NCI-H2227 treated with DMSO at 0.1 percent for 48 hours (cell line): ENCODE measurements at places on chromosomes 1 and 21.

DNA sequence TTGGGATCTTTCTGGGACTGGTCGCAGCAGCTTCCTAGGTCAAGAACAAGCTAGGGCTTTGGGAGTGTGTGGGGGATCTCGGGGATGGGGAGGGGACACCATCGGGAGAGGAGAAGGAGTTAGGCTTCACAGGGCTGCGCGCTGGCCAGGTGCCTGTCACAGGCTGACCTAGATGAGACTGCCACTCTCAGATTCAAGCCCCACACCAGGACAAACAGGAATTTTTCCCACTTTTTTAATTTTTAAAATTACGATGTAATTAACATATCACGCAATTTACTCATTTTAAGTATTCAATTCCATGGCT is 180.6 kb downstream of the CAMTA1 start:
- DNase-seq, result no peak

- no peak for DNase-seq
These were observed 367.2 kb upstream of the SGIP1 start for GRCh38 chr1:66166753-66167152.

DNA sequence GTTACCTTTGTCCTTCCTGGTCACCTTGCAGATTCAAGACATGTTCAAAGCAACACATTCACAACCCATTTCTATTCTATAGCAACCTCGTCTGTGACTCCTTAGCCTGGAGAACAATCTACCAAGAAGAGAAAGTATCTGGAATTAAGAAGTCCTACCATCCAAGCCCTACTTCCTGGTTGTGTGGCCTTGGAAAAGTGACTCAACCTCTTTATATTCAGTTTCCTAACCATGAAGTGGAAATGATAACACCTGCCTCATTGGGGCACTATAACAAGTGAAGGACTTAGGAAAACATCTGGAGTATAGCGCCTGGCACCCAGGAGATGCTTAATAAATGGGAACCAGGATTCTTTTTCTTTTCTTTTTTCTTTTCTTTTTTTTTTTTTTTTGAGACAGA is 36.5 kb upstream of the SRRM1 start:
- DNase-seq, result no peak

GRCh38 chr1:227185291-227185690 is 133.0 kb downstream of the CDC42BPA start:
- DNase-seq, result no peak

- DNase-seq, result peak; percentile 80
These were observed 404 bp downstream of the LRRC8C start for GRCh38 chr1:89633248-89633799.

GRCh38 chr1:38284953-38285352 is 238.4 kb upstream of the POU3F1 start:
- no peak for DNase-seq

DNA sequence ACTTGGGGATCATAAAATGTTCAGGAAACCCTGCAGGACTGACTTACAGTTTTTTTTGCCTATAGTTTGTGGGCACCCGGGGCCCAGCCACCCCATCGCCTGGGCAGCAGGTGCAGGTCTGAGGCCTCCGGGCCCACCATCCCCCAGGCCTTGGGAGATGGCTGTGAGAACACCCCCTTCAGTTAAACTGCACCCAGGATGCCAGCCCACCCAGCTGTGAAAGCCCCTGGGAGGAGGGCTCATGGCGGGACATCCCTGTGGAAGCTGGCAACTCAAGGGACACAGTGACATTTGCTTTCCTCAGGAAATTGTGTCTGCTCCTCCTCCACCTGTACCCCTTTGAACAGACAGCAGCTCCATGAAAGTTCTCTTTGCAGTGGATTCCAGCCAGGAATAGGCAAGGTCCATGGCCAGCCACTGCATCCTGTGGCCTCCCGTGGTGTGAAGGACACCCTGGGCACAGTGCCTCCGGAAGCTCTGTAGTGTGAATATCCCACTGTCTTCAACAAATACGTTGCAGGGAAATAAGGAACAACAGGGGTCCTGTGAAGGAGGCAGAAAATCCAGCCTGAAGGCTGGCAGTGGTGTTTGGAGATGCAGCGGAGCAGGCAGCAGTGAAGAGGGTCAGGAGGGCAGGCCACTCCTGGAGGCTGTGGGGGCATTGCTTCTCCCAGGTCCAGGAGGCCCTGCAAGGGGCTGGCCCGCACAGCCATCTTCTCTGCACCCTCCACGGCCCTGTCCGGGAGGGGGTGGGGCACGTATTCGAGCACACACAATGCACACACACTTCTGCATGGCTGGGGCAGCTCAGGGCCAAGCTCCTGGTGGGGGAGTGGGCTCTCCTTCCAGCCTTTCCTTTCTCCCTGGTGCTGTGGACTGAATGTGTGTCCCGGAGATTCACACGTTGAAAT is 2.1 kb upstream of the OBSCN start:
- peak; percentile 20 for DNase-seq

DNA sequence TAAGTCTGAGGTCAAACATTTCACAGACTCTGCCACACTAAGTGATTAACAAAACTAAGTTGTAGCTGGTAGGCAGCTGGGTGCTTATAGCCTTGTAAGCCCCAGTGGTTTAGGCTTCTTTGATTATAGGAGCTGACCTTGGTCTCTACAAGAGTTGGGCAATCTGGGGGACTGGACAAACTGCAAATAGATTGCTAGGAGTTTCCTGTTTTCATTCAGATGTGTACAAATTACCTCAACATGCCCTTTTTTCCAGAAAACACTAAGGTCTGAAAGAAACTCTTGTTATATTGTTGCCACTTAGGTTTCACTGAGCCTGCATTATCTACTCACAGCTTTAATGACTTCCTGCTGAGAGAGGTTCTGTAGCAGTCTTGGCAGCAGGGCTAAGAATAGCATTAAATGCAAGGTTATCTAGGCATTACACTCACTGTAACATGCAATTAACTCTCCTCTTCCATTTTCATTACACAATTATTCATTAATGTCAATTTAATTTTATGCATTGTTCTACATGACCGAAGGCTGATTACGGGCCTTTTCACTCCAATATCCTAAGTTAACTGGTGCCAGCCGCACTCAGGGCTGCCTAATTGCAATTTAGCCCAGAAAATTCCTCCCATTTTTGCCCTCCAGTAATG is 314.0 kb downstream of the LMO4 start:
- DNase-seq, result peak; percentile 68

GRCh38 chr1:5753549-5754421 is 238.4 kb downstream of the NPHP4 start:
- no peak for DNase-seq

GRCh38 chr1:230501849-230502248 is 75.7 kb upstream of the PGBD5 start:
- DNase-seq, result no peak

- no peak for DNase-seq
These were observed 9.9 kb upstream of the RD3 start for GRCh38 chr1:211501711-211502400.

DNA sequence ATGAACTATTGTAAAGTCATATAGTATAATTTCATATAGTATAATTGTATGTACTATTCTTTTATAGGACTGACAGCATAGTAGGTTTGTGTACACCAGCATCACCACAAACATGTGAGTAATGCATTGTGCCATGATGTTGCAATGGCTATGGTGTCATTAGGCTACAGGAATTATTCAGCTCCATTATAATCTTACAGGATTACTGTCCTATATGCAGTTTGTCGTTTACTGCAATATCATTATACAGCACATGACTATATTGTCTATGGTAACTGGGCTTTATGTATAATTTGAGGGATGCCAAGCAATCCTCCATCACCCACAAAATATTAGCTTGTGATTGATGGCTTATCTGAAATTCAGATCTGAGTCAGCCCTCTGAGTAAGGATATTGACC is 54.2 kb upstream of the PBX1 start:
- no peak for DNase-seq

- DNase-seq, result no peak
These were observed 7.0 kb upstream of the IL6R start for GRCh38 chr1:154398141-154398540.

- DNase-seq, result no peak
These were observed 87.0 kb upstream of the IRF2BP2 start for GRCh38 chr1:234697015-234697414.

GRCh38 chr1:198597690-198598430 is 41.0 kb upstream of the PTPRC start:
- DNase-seq, result no peak

GRCh38 chr1:109256971-109257681 is 7.8 kb downstream of the CELSR2 start:
- DNase-seq, result no peak

DNA sequence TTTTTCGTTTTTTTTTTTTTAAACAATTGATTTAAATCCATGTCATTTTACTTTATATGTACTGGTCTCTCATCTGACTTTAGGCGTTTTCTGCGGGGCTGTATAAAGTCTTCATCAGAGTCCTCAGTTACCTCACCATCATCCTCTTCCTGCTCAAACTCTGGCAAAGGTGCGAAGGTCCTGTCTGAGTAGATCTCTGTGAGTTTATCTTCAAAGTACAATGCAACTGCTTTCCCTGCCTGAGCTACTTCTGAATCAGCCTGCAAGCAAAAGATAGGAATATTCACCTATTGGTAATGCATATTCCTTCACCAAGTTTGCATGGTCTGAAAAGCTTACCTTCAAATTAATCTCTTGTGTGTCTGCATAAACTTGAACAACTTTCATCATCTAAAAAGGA is 113.4 kb downstream of the TRIM33 start:
- no peak for DNase-seq

DNA sequence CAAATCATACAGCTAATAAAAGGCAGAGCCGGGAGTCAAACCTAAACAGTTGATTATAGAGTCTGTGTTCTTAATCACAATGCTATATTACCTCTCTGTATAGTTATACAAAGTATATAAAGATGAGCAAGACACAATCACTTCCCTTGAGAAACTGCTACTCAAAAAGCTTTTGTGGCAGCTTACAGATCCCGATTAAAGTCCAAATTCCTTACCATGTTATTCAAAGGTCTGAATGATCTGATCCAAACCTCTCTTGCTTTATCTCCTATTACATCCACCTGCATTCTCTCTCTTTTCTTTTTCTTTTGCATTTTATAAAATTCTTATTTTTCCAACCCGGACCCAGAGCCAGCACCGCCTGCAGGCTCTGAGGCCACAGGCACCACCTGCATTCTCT is 57.0 kb upstream of the MUTYH start:
- no peak for DNase-seq
